ENCODE measurements at places on chromosomes 4 and X.

DNA sequence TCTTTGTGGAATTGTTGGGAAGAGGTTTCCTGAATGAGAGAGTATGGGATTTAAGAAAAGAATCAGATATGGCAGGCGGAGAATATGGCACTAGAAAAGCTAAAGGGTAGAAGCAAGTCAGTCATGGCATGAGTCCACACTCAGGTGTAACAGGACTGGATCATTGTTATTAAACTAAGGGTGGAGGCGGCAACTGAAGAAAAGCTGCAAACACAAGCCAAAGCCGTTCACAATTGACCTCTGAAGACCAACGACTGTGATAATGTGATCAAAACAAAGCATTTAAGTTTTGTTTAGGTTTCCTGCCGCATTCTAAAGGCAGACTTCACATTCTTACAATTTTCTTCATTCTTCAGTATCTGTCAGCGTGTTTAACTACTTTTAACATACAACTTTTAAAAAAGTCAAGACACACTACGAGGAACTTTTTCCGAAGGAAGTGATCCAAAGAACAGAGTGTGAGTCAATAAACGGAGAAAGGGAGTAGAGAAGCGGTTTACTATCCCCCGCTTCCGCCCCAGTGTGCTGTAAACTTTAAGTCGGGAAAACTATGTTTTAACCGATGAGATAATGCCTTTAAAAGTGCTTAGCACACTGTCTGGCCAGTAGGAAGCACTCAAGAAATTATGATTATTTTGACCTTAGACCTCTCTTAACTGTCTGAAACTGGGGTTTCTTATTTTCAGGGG lies 909 bp upstream of the SLAIN2 start:
- DNase-seq = no peak

DNA sequence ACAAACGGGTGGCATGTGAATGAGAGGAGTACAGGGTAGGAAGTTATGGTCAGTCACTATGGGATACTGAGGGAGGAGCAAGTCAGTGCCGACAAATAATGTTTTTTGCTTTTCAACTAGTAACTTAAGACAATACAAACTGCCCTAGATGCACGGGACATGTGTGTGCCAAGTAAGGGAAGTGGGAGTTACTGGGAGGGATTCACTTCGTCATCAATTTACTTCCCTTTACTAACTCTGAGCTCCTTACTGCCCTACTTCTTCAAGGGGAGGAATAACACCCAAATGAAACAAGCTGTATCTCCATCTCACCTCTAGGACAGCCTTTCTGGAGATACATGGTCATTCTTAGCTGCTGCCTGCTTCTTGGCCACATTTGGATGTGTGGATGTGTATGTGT lies 97.7 kb downstream of the DGKK start:
- no peak for DNase-seq

- DNase-seq = no peak
Observed at GRCh38 chr4:55017406-55017805, 108.0 kb downstream of the KDR start.

GRCh38 chrX:129512409-129512808 lies 10.9 kb downstream of the SMARCA1 start:
- no peak for DNase-seq
